HepG2 (cell line): ENCODE measurements at places on chromosomes 5 and 9. TPM values are rescaled to one million over a fixed set of nuclear protein-coding genes. Genes with fewer than 3 reads are reported as not detected.
A peak's percentile ranks its signal among the peaks of the same experiment; 100 is the strongest.

- DNase-seq, result no peak
Observed at GRCh38 chr9:8315211-8315610, 515.6 kb upstream of the DMAC1 start.

DNA sequence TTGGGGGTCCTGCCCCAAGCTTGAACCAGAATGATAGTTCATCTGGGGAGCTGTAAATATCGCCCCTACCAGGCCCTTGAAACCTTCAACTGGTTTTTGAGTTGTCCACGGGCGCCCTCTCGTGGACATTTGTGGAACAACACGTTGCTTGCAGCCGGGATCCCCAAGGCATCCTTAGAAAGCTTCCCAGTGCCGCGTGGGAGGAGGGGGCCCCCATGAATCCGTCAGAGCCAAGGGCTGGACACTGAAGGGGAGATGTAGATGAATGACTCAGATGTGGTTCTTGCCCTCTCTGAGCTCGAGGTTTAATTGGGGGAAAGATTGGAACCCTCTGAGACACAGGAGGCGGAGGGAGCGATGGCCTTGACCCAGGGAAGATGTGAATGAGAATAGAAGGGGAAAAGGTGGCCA, 31.8 kb upstream of the ORM1 start:
- peak; percentile 61 for DNase-seq

GRCh38 chr5:35160486-35161116, 69.7 kb downstream of the PRLR start:
- DNase-seq, result no peak

GRCh38 chr9:5596173-5596572, 32.7 kb upstream of the RIC1 start:
- DNase-seq, result no peak

GRCh38 chr9:70893580-70894122, 227.8 kb downstream of the TRPM3 start:
- DNase-seq, result no peak

DNA sequence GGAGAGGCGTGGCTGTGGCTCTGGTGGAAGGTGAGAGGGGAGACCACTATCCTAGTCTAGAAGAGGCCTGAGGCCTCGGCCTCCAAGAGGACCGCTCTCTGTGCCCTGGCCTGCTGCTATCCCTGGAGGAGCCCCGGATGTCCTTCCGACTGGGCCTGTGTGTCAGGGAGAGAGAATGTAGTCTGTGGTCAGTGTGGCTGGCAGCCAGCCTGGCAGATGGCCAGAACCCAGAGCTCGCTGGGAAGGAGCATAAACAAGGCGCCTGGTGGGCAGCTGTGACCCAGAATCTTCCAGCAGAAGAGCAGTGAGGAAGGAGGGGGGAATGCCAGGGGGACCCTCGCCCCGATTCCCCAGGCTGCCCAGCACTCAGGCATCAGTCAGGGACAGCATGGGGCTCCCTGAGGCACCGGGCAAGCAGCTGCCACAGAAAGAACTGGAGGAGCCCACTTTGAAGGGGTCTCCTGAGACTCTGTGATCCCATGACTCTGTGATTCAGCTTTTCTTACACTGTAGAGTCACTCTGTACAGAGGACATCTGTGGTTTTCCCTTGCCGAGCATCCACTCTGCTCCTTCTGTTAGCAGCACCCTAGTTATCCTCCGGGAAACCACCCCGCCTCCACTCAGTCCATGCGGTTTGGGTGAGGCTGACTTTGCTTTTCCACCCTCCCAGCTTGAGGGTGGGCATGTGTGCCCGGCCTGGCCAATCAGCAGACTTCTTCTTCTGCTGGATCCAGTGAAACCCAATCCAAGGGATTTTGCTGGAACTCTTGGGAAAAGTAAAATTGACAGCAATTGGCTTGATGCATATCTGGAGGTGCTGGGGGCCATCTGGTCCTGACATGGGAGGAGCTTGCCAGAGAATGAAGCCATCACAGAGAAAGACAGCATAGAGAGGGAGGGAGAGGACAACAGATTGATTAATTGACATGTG, 46.2 kb upstream of the PWWP2A start:
- DNase-seq, result peak; percentile 82

DNA sequence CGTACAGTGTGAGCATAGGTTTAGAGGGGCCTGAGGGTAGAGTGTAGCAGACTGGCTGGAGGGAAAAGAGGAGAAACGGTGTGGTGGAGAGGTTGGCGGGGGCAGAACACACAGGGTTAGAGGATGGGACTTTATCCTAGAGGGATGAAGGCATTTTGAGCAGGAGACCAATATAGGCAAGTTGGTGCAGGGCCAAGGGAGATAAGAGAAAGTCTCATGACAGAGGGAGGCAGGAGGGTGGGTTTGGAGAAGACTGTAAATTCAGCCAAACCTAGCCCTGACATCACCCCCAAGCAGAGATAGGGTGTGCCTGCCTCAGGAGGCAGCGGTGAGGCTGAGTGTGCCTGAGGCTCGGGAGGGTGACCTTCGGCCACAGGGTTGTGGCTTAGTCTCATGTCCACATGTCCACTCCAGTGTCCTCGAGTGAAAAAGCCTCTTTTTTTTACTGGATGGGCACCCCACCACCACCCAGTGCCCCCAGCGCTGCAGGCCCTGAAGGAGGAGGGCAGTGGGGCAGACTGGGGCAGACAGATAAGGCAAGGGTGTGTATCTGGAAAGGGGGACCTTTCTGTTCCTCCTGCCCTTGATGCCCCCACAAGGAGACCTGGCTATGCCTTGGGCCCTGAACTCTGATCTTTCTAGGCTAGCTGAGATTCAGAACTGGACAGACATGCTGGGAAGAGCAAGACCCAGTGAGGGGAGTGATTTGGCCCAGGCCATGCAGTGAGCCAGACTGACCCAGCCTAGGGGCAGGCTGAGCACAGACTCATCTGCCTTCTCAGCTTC, 108.7 kb downstream of the RGS3 start:
- DNase-seq, result no peak

- no peak for DNase-seq
Observed at GRCh38 chr5:20041326-20042274, 53.6 kb upstream of the CDH18 start.

DNA sequence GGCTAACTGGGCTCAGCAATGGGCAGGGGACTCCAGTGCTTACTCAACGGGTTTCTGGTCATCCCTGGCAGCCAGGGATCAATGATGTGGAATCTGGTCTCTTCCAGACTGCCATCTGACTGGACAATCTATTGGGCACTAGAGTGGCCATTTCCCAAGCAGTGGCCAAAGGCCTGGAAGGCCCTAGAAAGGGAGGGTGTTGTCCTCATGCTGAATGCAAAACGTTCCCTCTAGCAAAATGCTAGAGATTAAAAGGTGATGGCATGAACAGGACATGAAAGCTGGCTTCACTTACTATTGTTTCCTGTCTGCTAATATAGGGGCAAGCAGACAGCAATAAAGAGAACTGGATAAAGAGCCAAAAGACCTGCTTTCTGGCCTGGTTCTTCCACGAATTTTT, 254.2 kb upstream of the PANK3 start:
- DNase-seq, result no peak

DNA sequence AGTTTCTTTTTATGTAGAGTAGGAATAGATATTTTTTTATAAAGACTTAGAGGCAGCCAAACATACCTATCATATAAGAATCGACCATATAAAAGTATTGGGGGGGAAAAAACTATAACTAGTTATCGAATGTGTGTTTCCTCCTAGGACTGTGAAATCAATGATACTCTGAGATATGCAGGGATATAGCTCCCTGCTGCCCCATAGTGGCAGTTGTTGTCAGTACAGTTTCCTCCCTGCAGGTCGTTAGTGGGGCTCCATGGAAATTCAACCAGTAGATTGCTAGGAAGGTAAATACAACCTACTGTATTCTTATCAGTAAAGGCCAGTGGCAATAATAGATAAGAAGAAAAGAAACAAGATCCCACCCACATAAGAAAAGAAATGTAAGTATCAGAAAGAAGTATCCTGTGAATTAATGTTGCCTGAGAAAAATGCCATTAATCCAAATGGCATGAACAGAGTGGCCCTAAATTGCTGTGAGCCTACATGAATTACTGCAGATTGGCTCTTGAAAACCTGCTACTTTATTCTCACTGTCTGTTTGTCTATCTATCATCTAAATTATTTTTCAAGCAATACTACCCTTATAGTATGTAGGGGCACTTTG, 136.9 kb upstream of the FBN2 start:
- DNase-seq, result peak; percentile 14

DNA sequence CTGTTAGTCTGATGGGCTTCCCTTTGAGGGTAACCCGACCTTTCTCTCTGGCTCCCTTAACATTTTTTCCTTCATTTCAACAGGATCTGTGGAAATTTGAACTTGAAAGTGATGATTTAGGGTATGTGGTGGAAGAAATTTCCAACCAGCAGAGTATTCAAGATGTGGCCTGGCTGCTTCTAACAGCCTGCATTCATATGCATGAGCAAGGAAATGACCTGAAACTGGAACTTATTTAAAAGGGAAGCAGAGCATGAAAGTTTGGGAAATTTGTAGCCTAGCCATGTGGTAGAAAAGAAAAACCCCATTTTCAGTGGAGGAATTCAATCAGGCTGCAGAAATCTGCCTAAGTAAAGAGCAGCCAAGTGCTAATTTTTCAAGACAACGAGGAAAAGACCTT, 41.7 kb downstream of the UNC13B start:
- no peak for DNase-seq

GRCh38 chr5:135600971-135601381, 22.2 kb upstream of the CXCL14 start:
- DNase-seq, result no peak

- no peak for DNase-seq
Observed at GRCh38 chr9:31674264-31674663, 710.2 kb upstream of the ACO1 start.

GRCh38 chr5:6135977-6136376, 242.4 kb downstream of the MED10 start:
- no peak for DNase-seq

DNA sequence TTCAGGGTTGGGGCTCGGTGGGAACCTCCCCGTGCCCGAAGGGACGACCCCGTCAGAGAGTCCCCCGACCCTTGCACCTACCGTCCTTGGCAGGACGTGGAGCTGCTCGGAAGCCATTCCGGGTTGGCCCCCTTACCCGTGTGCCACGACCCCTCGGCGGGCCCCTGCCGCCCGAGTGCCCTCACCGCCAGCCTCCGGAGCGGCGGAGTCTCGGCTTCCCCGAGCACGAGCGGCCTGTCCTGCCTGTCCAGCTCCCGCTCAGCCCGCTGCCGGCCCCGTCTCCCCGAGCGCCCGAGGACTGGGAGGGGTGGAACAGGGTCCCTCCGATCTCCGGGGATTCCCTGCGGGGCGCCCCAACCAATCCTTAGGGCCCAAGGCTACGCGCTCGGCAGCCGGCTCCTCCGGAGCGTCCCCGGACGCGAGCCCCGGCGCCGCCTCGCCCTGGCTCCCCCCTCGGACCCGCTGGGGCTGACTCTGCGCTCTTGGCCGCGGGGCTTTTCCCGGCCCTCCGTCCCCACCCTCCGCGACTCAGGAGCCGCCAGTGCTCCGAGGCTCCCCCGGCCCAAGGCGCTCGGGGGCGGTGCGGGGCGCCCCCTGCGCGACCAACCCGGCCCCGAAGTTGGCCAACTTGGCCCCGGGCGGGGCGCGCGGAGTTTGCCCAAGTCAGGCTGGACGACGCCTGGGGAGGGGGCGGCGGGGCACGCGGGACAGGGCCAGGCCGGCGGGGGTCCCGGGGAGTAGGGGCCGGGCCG, 654 bp downstream of the ADAMTS2 start:
- no peak for DNase-seq

DNA sequence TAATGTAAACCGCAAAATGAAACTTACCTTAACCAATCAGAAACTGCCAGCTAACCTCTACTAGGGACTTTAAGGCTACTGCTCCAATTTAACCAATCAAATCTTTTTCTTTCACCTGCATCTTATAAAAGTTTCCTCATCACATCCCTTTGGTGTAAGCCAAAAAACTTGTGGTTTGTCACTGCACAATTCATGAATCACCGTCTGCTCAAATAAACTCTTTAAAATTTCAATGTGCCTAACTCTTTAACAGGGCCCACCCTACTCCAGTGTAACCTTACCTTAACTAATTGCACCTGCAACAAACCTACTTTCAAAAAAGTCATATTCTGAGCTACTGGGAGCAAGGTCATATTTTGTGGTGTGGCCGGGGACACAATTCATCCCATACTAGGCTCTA, 172.2 kb upstream of the GRAMD2B start:
- DNase-seq, result no peak

GRCh38 chr5:170112876-170113521, 7.3 kb downstream of the FOXI1 start:
- no peak for DNase-seq

DNA sequence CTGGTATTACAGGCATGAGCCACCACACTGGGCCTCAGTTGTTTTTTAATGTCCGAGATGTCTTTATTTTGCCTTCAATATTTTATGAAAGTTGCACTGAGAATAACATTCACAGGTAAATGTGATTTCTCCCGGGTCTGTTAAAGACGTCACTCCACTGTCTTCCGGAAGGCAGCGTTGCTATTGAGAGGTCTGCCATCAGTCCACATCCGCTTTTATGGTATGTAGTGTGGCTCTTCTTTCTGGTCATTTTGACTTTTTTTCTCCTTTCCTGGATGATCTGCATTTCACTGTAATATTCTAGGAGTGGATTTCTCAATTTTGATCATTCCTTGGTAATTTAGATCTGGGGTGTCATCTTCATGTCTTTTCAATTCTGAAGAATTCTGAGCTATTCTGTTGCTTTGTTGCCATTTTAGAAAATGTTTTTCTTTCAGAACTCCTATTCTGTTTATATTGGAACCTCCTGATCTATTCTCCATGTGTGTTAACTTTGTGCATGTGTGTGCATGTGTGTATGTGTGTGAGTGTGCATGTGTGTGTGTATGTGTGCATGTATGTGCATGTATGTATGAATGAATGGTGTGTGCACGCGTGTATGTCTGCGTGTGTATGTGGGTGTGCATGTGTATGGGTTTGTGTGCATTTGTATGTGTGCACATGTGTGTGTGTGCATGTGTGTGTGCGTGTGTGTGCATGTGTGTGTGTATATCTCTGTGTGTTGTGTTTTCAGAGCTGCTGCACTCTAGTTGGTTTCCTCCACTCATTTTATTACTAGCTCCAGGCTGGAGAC, 1.9 kb upstream of the LCN1 start:
- DNase-seq, result no peak

Gene MYORG
- 14.3 and 22.4 TPM in 2 replicates for total RNA-seq

Gene MYOZ3
- not detected in 2 replicates for total RNA-seq

Gene SPATA31C1
- total RNA-seq, result not detected in 2 replicates

Gene IFNA2
- total RNA-seq, result not detected in 2 replicates

Gene EIF4E1B
- not detected in 2 replicates for total RNA-seq

Gene WNT8A
- total RNA-seq, result not detected in 2 replicates

Gene PCDHGA5
- total RNA-seq, result 0.11 and 0.27 TPM in 2 replicates

Gene EPB41L4A
- 0.07 TPM in 1 of 2 replicates, not detected in the other for total RNA-seq

Gene SOHLH1
- 0.15 and 0.32 TPM in 2 replicates for total RNA-seq

Gene ZNG1E
- total RNA-seq, result 120 and 126 TPM in 2 replicates

Gene ANKDD1B
- total RNA-seq, result 0.14 and 0.27 TPM in 2 replicates
